Activated naive CD8-positive, alpha-beta T cell treated with anti-CD3 and anti-CD28 coated beads for 36 hours (primary cell): ENCODE measurements at places on chromosomes 6 and 20. TPM values are rescaled to one million over a fixed set of nuclear protein-coding genes. Genes with fewer than 3 reads are reported as not detected.

SYCP2L gene
- total RNA-seq = not detected

PLN gene
- not detected for total RNA-seq

BPI gene
- not detected for total RNA-seq

CRISP2 gene
- not detected for total RNA-seq

SAPCD1 gene
- 9.5 TPM for total RNA-seq
